ENCODE measurements at places on chromosomes 7 and 10. TPM values are rescaled to one million over a fixed set of nuclear protein-coding genes. Genes with fewer than 3 reads are reported as not detected.

TMEM120A gene
- total RNA-seq, result 37.0 TPM

- DNase-seq, result no peak
- H3K4me3 ChIP-seq, result no peak overlapping the region
- H3K36me3 ChIP-seq, result peaks cover 6% of the 10 kb centered on the region
- peaks cover 3% of the 10 kb centered on the region for H3K4me1 ChIP-seq
- H3K27me3 ChIP-seq, result no peaks in the 10 kb centered on the region
Observed at GRCh38 chr10:79178614-79179163, 109.9 kb downstream of the ZMIZ1 start.

DNA sequence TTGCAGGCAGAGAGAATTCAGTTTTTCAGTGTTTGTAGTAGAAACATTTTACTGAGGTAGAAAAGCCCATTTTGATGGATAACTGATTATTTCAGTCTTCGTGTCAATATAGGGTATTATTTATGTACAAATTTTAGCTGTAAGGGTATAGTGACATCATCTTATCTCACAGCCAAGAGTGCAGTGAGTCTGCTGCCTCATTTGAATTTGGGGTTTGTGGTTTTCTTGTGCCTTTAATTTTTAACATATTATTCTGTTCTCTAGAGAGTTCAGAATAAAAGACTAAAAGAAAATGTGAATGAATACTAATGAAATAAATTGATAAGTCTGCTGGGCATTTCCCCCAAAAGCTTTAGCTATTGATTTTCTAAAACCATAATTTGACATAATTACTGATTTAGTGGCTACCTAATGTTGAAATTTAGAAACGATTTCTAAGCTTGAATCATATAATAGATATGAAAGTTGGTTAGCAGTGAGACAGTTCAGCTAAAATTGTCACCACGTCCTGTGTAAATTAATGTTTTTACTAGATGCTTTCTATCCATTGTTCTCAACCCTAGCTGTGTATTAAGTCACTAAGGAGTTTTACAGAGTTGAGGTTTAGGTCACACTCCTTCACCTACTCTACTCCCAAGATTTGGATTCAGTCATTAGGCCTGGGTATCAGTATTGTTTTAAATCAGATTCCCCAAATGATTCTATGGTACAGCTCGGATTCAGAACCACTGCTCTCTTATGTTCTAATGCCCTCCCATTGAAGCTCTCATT is 37.3 kb downstream of the ACADSB start:
- no peaks in the 10 kb centered on the region for H3K4me1 ChIP-seq
- peaks cover 32% of the 10 kb centered on the region for H3K36me3 ChIP-seq
- no peak for DNase-seq
- no peak overlapping the region for H3K27ac ChIP-seq
- H3K27me3 ChIP-seq, result no peaks in the 10 kb centered on the region
- H3K4me3 ChIP-seq, result no peak overlapping the region

DNA sequence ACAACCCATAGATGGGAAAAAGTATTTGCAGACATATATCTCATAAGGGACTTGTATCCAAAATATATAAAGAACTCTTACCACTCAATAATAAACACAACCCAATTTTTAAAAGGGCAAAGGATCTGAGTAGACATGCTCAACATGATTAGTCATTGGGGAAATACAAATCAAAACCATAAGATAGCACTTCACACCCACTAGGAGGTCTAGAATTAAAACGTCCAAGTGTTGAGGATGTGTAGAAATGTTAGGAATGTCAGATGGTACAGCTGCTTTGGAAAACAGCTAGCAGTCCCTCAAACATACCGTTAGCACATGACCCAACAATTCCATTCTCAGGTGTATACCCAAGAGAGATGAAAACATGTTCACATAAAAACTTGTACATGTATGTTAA is 8.3 kb downstream of the PSTK start:
- no peak for DNase-seq
- no peak overlapping the region for H3K27ac ChIP-seq
- H3K27me3 ChIP-seq, result no peaks in the 10 kb centered on the region
- H3K4me3 ChIP-seq, result no peak overlapping the region
- no peaks in the 10 kb centered on the region for H3K4me1 ChIP-seq

DNA sequence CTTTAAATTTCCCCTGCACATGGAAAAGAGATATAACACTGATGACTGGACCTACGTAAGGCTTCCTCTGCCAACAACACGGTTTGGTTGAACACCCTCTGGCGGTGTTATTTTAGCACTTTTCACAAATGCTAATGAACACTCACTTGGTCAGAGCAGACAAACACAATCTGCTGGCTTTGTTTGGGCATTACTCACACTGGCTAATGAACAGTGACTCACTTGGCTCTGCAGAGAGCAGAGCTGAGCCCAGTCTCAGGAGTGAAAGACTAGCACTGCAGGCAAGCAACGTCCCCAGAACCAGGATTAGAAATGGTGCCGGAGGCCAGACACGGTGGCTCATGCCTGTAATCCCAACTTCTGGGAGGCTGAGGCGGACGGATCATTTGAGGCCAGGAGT is 430.8 kb downstream of the PLXNA4 start:
- H3K27me3 ChIP-seq, result peaks cover 8% of the 10 kb centered on the region
- no peaks in the 10 kb centered on the region for H3K36me3 ChIP-seq
- H3K27ac ChIP-seq, result no peak overlapping the region
- H3K4me3 ChIP-seq, result no peak overlapping the region

GRCh38 chr10:10096296-10096695 is 921.4 kb upstream of the CELF2 start:
- H3K27me3 ChIP-seq, result no peaks in the 10 kb centered on the region
- H3K36me3 ChIP-seq, result no peaks in the 10 kb centered on the region
- no peak overlapping the region for H3K4me3 ChIP-seq
- H3K27ac ChIP-seq, result no peak overlapping the region
- DNase-seq, result no peak

DNA sequence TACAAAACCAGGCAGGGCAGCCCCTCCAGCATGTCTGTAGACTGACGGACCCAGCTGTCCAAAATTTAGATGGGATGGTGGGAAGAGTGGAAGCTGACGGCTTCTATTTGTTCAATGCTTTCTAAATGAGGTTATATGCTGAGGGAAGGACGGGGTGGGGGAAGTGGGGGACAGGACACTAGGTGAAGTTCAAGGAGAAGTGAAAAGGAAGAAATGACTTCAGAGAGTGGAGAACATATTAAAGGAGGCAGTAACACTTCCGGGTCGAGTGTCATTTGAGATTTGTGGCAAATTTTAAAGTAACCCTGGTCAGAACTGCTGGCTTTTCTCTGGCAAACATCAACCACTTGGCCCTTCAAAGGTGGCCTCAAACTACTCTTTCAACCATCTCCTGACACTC is 9.4 kb downstream of the PIP4K2A start:
- H3K27ac ChIP-seq, result peak overlapping the region; percentile 36
- no peak for DNase-seq
- no peaks in the 10 kb centered on the region for H3K27me3 ChIP-seq
- no peak overlapping the region for H3K4me3 ChIP-seq
- peaks cover 83% of the 10 kb centered on the region for H3K4me1 ChIP-seq
- peaks cover 16% of the 10 kb centered on the region for H3K36me3 ChIP-seq

DNA sequence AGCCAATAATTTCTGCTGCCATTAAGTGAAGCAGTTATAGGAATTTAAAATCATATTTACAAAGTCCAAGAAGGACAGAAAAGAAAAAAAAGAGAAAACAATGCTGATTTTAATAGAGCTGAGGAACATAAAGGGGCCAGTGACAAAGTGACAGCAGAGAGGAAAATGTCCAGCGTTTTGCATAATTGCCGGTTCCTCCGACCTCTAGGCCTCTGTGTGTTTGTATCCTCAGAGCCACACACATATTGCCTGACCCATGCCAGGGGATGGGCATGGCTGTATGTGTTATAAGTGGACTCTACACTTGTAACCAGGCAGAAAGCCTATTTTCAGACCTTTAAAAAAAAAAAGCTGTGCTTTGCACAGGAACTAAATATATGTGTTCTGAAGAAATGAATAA is 366.8 kb upstream of the C7orf33 start:
- no peak overlapping the region for H3K27ac ChIP-seq
- no peak for DNase-seq
- no peaks in the 10 kb centered on the region for H3K4me1 ChIP-seq
- no peak overlapping the region for H3K4me3 ChIP-seq
- H3K36me3 ChIP-seq, result no peaks in the 10 kb centered on the region

DNA sequence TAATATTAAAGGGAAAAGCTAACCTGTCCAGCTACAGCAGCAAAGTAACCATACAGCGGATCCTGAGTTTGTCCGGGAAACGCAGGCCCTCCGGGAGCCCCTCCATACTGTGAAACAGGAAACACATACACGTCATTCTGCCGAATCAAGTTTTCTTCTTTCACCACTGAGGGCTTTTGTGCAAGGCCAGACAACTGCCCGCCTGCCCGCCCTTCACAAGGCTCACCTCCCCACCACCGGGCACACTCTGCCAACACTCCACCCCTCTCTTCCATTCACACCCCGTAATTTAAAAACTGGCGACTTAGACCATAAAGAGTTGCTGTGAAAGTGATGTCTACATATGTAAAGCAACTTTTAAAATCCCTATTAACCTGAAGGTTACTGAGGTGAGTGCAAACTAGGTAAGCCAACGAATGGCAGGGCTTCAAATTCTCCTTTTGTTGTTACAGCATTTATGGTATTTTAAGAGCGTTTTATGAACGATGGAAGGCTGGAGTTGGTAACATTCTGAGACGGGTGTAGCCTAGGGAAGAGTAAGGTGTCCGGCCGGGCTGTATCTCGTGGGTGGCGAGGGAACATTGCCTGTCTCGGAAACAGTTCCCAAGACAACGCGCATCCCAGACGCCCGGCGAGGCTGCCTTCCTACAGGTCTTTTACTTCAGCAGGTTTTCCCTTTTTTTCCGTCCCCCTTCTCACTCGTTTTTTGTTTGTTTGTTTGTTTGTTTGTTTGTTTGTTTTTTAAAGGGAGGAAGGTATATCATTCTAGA is 817 bp downstream of the SRI start:
- DNase-seq, result peak; percentile 18
- H3K4me1 ChIP-seq, result peaks cover 17% of the 10 kb centered on the region
- peak overlapping the region; percentile 73 for H3K27ac ChIP-seq
- no peaks in the 10 kb centered on the region for H3K27me3 ChIP-seq
- H3K4me3 ChIP-seq, result peak overlapping the region; percentile 77
- peaks cover 27% of the 10 kb centered on the region for H3K36me3 ChIP-seq

GRCh38 chr7:83574616-83575015 is 74.3 kb downstream of the SEMA3E start:
- H3K27me3 ChIP-seq, result no peaks in the 10 kb centered on the region
- no peak for DNase-seq
- H3K36me3 ChIP-seq, result no peaks in the 10 kb centered on the region
- H3K4me3 ChIP-seq, result no peak overlapping the region
- H3K27ac ChIP-seq, result no peak overlapping the region

AGR2 gene
- total RNA-seq, result 1.4 TPM

DNA sequence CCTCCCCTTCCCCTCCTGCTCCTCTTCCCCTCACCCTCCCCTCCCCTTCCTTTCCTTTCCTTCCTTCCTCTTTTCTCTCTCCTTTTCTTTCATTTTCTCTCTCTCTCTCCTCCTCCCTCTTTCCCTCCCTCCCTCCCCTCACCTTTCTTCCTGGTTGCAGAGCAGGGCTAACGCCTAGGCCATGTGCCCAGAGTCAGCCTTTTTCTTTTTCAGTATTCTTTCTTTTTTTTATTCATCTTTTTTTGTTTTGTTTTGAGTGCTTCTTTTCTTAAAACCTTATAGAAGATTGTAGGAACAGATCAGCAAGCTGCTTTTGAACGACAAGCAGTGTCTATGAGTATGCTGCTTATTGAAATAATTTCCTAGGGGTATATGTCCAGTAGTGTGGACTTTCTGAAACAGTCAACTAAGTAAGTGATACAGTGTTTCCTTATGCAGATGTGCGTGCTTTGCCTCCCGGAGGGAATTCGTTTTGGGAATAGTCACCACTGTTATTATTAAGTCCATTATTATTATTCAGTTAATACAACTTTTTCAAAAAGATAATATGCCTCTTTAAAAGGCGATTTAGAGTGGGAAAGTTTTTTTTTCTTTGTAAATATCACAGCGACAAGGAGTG is 219.2 kb downstream of the CAMK1D start:
- H3K27ac ChIP-seq, result no peak overlapping the region
- no peak for DNase-seq
- H3K27me3 ChIP-seq, result no peaks in the 10 kb centered on the region
- no peak overlapping the region for H3K4me3 ChIP-seq

ACSM6 gene
- total RNA-seq, result not detected

SUGCT gene
- total RNA-seq, result 2.3 TPM

- H3K27ac ChIP-seq, result no peak overlapping the region
- no peaks in the 10 kb centered on the region for H3K4me1 ChIP-seq
- no peak overlapping the region for H3K4me3 ChIP-seq
- no peak for DNase-seq
- H3K27me3 ChIP-seq, result no peaks in the 10 kb centered on the region
- H3K36me3 ChIP-seq, result no peaks in the 10 kb centered on the region
Observed at GRCh38 chr7:14754631-14755030, 147.9 kb downstream of the DGKB start.

OR2A42 gene
- total RNA-seq, result 0.13 TPM

TDRD1 gene
- total RNA-seq, result not detected

PLAC9 gene
- total RNA-seq, result not detected

CRYGN gene
- total RNA-seq, result 0.98 TPM

GRCh38 chr10:99560277-99561126 is 27.8 kb downstream of the NKX2-3 start:
- no peak for DNase-seq
- H3K4me3 ChIP-seq, result no peak overlapping the region
- H3K27me3 ChIP-seq, result peaks cover 3% of the 10 kb centered on the region
- H3K4me1 ChIP-seq, result peaks cover 3% of the 10 kb centered on the region
- H3K36me3 ChIP-seq, result no peaks in the 10 kb centered on the region

DNA sequence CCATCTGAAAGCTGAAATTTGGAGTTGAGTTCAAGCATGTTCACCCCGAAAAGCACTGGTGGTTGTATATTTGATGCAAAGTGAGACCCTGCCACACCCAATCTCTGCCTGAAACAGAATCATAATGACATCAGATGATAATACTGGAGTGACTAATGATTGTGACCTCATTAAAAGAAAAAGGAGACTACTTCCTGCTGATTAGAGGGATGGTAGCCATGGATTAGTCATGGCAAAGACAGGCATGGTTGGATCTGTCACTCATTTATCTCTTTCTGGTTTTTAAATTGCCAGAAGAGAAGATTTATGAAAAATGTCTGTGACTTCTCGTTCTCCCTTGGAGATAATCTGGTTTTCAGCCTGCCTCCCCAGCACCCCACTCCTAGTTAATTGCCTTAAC is 101.2 kb downstream of the BAMBI start:
- no peaks in the 10 kb centered on the region for H3K4me1 ChIP-seq
- no peaks in the 10 kb centered on the region for H3K36me3 ChIP-seq
- H3K4me3 ChIP-seq, result no peak overlapping the region
- DNase-seq, result no peak
- H3K27ac ChIP-seq, result no peak overlapping the region
- no peaks in the 10 kb centered on the region for H3K27me3 ChIP-seq

- DNase-seq, result no peak
- H3K27me3 ChIP-seq, result peaks cover 5% of the 10 kb centered on the region
- H3K27ac ChIP-seq, result no peak overlapping the region
Observed at GRCh38 chr10:11626071-11626470, 14.6 kb upstream of the USP6NL start.

OR6B1 gene
- total RNA-seq, result not detected
